Tibial artery (tissue), 4 donors: ENCODE measurements at places on chromosomes 16 and 17.

DNA sequence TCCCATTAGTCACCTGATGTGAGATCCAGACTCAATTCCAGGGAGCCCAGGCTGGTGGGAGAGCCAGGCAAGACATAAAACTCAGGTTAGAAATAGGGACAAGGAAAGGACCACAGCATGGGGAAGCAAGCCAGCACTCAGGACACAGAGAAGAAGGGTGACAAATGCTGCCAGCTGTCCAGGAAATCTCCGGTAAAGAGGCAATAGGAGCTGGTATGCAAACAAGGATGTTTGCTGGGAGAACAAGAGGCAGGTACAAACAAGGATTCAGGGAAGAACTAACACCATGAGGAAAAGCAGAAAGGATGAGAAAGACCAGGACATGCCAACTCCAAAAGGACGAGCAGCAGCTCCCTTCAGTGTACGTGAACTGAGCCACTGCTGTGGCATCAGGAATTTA is 10.2 kb upstream of the TXNDC11 start:
- H3K4me3 ChIP-seq: no peak overlapping the region
- peaks cover 4% of the 10 kb centered on the region for H3K4me1 ChIP-seq
- H3K27me3 ChIP-seq: no peaks in the 10 kb centered on the region
- peaks cover 95% of the 10 kb centered on the region for H3K36me3 ChIP-seq
- no peak for DNase-seq

DNA sequence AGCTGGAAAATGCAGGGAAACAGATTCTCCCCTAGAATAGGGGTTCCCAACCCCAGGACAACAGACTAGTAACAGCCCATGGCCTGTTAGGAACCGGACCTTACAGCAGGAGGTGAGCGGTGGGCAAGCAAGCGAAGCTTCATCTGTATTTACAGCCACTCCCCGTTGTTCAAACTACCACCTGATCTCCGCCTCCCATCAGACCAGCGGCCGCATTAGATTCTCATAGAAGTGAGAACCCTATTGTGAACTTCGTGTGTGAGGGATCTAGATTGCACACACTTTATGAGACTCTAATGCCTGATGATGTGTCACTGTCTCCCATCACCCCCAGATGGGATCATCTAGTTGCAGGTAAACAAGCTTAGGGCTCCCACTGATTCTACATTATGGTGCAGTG is 3.5 kb downstream of the CD300LB start:
- no peak overlapping the region for H3K27ac ChIP-seq
- peaks cover 4% of the 10 kb centered on the region for H3K27me3 ChIP-seq
- H3K36me3 ChIP-seq: no peaks in the 10 kb centered on the region
- H3K4me1 ChIP-seq: no peaks in the 10 kb centered on the region
- DNase-seq: no peak

GRCh38 chr17:75638893-75639292 is 5.7 kb downstream of the SMIM5 start:
- no peaks in the 10 kb centered on the region for H3K27me3 ChIP-seq
- no peak overlapping the region for H3K4me3 ChIP-seq
- no peaks in the 10 kb centered on the region for H3K36me3 ChIP-seq
- peaks cover 4% of the 10 kb centered on the region for H3K4me1 ChIP-seq
- H3K27ac ChIP-seq: no peak overlapping the region

GRCh38 chr17:4019275-4019674 is 55.0 kb upstream of the ATP2A3 start:
- no peaks in the 10 kb centered on the region for H3K4me1 ChIP-seq
- H3K36me3 ChIP-seq: peaks cover 94% of the 10 kb centered on the region
- no peak for DNase-seq

- H3K27ac ChIP-seq: no peak overlapping the region
- DNase-seq: no peak
- H3K27me3 ChIP-seq: peaks cover 61% of the 10 kb centered on the region
- H3K36me3 ChIP-seq: no peaks in the 10 kb centered on the region
- no peak overlapping the region for H3K4me3 ChIP-seq
Measured at GRCh38 chr17:47742319-47743181, 9.5 kb downstream of the TBX21 start.

DNA sequence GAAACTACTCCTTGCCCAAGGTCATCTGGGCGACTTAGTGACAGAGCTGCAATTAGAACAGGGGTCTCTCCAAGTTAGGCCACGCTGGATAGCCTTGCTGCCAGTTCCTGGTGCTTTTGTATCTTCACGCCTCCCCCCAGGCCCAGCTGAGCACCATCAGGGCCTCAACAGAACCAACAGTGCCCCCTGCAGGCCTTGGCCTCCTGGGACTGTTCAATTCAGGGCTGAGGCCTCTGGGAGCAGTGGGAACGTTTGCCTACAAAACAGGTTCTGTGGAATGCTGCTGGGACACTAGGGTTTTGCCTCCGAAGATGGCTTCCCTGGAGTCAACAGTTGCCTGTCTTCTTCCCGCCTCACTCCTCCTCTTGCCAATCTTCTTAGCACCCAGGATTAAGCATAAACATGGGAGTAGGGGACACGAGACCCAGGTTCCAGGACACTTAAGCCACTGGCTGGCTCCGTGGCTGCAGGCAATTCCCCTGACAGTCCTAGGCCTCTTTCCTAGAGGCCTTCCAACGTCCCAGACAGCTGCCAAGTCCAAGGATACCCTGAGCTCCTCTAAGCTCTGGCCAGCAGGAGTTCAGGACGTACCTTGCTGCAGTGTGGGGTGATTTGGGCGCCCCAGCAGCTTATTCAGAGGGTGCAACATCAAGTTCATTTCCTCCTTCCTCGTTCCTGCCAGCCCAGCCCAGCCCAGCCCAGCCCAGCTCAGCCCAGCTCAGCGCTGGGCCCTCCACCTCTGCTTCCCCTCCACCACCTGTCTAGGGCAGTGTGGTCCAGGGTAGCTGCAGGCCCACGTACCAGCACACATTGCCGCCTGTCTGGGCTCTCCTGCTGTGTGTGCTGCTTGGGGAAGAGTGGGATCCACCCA is 246.6 kb upstream of the RPL38 start:
- no peak overlapping the region for H3K4me3 ChIP-seq
- H3K27ac ChIP-seq: no peak overlapping the region
- H3K27me3 ChIP-seq: no peaks in the 10 kb centered on the region
- peaks cover 11% of the 10 kb centered on the region for H3K4me1 ChIP-seq

DNA sequence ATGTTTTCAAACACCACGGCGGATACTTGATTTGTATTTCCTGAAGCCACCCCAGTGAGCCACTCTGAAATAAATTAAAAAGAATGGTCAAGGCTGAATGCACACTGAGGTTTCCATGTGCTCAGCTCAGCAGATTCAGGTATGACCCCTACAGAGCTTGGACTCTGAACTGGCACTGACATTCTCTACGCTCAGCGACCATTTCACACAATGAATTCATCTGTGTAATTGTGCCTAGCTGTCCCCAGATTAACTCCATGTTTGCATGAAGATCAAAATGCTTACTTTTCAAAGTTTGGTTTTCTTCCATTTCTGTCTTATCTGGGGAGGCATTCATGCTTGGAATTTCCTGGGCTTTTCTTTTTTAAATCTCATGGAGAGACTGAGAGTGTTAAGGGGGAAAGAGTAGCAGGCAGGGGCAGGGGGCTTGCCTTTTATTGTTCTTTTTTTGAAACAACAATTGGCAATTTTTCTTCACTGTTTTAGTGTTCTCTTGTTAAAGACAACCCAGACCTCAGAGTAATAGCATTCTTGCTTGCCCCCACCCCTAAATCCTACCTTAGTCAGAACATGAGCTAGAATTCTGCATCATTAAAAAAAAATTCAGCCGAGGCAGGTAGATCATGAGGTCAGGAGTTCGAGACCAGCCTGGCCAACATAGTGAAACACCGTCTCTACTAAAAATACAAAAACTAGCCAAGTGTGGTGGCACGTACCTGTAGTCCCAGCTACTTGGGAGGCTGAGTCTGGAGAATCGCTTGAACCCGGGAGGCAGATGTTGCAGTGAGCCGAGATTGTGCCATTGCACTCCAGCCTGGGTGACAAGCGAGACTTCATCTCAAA is 85.5 kb upstream of the HNF1B start:
- H3K4me1 ChIP-seq: no peaks in the 10 kb centered on the region
- DNase-seq: no peak
- H3K27me3 ChIP-seq: no peaks in the 10 kb centered on the region
- no peak overlapping the region for H3K4me3 ChIP-seq
- H3K36me3 ChIP-seq: no peaks in the 10 kb centered on the region
- no peak overlapping the region for H3K27ac ChIP-seq

- no peak overlapping the region for H3K27ac ChIP-seq
- H3K27me3 ChIP-seq: peaks cover 46% of the 10 kb centered on the region
- H3K4me3 ChIP-seq: no peak overlapping the region
- DNase-seq: no peak
- H3K4me1 ChIP-seq: no peaks in the 10 kb centered on the region
Measured at GRCh38 chr16:31148896-31149295, 970 bp downstream of the PRSS36 start.

DNA sequence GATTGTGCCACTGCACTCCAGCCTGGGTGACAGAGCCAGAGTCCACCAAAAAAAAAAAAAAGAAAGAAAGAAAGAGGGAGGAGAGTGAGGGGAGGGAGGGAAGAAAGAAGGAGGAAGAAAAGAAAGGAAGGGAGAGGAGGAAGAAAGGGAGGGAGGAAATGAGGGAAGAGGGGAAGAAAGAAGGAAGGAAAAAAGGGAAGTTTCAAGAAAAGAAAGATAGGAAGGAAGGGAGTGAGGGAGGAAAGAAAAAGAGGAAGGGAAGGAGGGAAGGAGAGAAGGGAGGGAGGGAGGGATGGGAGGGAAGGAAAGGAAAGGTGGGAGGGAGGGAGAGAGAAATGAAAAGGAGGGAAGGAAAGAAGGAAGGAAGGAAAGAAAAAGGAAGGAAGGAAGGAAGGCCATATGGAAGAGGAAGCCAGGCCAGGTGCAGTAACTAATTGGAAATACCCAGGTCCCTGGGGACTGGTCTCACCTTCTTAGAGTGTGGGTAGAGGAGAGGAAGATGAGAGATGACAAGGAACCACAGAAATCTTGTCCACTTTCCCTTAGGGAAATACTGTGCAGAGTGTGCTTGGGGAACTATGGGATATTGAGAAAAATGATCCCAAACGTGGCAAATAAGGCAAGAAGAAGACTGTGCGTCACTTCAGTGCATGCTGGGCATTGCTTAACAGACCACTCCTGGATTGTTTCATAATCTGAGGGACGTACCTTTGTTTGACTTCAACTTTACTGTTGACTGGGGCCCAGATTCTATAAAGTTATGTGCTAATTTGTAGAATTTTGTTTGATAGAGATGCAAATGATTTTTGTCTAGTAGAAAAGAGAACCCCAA is 15.1 kb upstream of the CSNK2A2 start:
- H3K27ac ChIP-seq: no peak overlapping the region
- no peaks in the 10 kb centered on the region for H3K4me1 ChIP-seq
- H3K27me3 ChIP-seq: no peaks in the 10 kb centered on the region

GRCh38 chr17:3659541-3660111 is 8.8 kb downstream of the TAX1BP3 start:
- H3K27me3 ChIP-seq: no peaks in the 10 kb centered on the region
- DNase-seq: peak; percentile 89
- peaks cover 32% of the 10 kb centered on the region for H3K4me1 ChIP-seq
- H3K36me3 ChIP-seq: peaks cover 52% of the 10 kb centered on the region

DNA sequence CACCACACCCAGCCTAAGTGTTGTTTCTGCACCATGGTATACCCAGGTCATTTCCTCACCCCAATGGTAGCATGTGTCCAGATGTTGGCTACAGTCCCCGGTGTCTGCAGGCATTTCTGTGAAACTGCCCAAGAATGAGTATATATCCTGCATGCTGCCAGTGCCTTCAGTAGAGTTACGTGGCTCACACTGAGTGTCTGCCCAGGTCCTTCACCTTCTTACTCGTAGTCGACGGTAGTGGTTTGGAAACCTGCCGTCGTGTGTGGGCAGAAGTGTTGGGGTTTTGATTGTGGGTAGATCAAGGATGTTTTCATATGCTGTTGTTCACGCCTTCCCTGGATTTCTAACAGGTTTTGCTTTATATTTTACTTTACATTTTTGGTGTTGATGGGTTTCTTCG is 16.8 kb downstream of the TCF25 start:
- H3K27me3 ChIP-seq: no peaks in the 10 kb centered on the region
- DNase-seq: no peak
- H3K36me3 ChIP-seq: peaks cover 99% of the 10 kb centered on the region
- no peak overlapping the region for H3K4me3 ChIP-seq
- H3K4me1 ChIP-seq: no peaks in the 10 kb centered on the region

DNA sequence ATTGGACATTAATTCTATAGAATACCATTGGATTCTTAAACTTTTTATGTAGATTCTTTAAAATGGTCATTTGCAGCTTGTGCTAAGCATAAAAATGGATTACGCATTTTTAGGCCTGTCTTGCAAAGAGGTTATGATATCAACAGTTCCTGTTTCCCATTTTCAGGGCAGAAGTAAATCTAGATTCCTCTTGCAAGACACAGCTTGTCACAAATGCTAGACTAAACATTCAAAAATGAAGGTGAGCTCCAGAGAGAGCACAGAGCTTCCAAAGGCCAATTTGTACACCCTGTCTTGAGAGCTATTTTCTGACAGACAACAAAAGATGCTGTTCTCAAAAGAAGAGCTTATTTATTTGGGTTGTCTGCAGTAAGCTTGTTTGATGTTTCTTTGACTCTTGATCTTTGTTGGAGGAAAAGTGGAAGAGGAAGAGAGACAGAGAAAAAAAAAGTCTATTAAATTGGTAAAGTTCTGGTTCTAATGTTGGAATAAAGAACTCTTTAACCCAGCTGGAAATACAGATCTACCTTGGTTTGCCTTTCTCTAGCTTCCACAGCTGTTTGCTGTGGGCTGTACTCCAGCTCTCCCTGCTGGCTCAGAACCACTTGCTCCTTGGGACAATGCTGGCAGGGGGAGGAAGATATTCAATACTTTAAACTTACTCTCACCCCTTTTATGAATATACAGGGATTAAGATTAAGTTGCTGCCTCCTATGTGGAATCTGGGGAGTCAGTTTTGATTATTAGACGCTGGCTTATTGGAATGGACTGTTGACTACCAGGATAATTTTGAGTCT is 651.8 kb downstream of the CDH11 start:
- H3K36me3 ChIP-seq: no peaks in the 10 kb centered on the region
- no peak for DNase-seq
- no peaks in the 10 kb centered on the region for H3K27me3 ChIP-seq
- H3K4me3 ChIP-seq: no peak overlapping the region

GRCh38 chr17:27615121-27615520 is 15.9 kb upstream of the LGALS9 start:
- no peak overlapping the region for H3K4me3 ChIP-seq
- H3K36me3 ChIP-seq: peaks cover 92% of the 10 kb centered on the region
- no peak overlapping the region for H3K27ac ChIP-seq
- H3K4me1 ChIP-seq: no peaks in the 10 kb centered on the region

DNA sequence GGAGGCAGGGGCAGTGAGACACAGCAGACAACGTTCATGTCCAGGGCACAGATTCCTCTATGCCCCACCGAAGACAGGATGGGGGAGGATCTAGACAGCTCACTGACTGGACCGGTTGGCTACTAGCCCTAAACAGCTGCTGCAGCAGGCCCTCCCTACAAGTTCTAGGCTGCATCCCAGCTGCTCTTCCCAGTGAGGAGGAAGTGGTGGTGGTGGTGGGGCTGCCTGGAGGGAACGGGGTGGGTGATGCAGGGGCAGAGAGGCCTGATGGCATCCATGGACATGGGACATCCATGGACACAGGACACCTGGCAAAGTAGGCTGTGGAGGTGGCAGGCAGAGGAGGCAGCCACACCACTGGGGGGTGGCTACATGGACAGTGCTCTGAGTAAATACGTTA is 18.3 kb downstream of the SPHK1 start:
- no peaks in the 10 kb centered on the region for H3K27me3 ChIP-seq
- no peak overlapping the region for H3K27ac ChIP-seq
- H3K4me1 ChIP-seq: peaks cover 14% of the 10 kb centered on the region
- H3K4me3 ChIP-seq: no peak overlapping the region
- no peak for DNase-seq
